Stromal cell of bone marrow (primary cell): ENCODE measurements at places on chromosomes 11 and 22.

GRCh38 chr11:97225794-97226193 is 836.0 kb downstream of the JRKL start:
- no peak for DNase-seq

GRCh38 chr11:46017341-46017740 is 94.9 kb downstream of the LARGE2 start:
- DNase-seq: no peak

GRCh38 chr11:95494856-95495255 is 263.9 kb upstream of the SESN3 start:
- no peak for DNase-seq

- peak; percentile 44 for DNase-seq
Observed at GRCh38 chr11:47867823-47868222, 19.7 kb upstream of the NUP160 start.

GRCh38 chr11:115924744-115925567 is 420.7 kb upstream of the CADM1 start:
- peak; percentile 62 for DNase-seq

GRCh38 chr11:112292188-112292587 is 31.5 kb upstream of the PLET1 start:
- DNase-seq: no peak

DNA sequence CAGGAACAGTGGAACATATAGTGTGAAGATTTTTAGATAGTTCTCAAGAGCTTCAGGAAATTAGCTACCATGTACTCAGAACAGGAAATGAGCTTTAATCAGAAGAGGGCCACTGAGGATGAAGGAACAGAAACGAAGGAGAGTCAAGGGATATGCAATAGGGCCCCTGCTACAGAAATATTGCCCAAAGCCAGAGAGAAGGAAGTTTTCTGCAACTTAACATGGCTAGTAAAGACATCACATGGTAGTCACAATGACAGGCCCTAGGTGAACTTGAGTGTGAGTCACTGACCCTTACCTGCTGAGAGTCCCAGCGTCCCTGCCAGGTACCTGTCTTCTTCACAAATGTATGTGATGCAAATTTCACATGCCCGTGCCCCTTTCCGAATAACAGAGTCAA is 25.2 kb upstream of the CARD16 start:
- DNase-seq: no peak

GRCh38 chr11:45517171-45517770 is 148.2 kb downstream of the CHST1 start:
- DNase-seq: no peak

DNA sequence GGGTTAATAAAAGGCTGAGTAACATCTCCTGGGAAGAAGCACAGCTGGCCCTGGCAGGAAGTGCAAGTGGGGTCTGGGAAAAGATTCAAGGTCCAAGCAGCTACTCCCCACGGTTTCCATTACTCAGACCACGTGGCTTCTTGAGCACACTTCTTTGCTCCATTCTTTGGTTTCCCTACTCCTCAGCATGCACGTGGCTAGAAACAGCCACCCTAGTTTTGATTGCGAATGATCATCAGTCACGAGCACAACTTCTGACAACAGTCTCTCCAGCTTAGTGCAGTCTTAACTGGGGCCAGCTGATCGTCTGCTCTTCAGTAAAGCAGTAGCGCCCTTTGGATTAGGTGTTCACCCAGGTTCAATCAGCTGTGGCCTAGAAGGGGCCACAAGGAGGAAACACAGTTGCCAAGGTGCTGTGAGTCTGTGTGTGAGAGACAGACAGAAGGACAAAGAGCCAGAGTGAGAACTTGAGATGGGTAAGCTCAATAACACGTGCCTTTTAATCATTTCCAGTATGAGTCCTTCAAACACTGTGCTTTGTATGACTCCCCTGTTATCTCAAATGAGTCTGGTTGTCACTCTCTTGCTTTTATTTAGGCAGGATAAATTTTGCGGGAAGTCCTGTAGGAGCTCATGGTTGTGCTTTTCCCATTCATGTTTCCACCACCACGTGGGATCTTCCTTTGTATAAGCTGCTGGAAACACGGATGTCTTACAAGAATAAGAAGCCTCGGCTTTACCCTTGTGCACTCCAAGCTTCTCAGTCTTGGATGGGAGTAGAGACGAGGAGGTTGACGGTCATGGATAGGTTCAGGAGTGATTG is 901 bp upstream of the PARVA start:
- DNase-seq: peak; percentile 91

GRCh38 chr22:27107824-27108223 is 450.4 kb downstream of the MIAT start:
- DNase-seq: peak; percentile 80

GRCh38 chr22:38730411-38730871 is 24.7 kb downstream of the GTPBP1 start:
- no peak for DNase-seq

DNA sequence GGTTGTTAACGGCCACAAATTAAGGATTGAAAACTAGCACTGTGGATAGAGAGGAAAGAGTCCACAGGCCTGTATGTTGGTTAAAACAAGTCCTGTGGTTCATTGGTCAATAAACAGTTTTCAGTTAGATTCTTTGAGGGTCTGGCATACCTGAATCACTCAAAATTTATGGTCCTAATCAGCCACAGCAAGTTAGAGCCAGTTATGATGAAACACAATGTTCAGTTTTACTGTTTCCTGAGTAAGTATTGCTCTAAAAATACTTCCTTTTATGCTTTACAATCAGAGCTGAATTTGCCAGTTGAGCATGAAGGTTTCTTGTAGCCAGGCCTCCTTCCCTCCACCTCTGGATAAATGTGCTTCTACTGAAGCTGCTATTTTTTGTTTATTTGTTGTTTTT is 12.9 kb upstream of the CAT start:
- no peak for DNase-seq

- DNase-seq: no peak
Observed at GRCh38 chr11:43708776-43709175, 28.2 kb downstream of the HSD17B12 start.

DNA sequence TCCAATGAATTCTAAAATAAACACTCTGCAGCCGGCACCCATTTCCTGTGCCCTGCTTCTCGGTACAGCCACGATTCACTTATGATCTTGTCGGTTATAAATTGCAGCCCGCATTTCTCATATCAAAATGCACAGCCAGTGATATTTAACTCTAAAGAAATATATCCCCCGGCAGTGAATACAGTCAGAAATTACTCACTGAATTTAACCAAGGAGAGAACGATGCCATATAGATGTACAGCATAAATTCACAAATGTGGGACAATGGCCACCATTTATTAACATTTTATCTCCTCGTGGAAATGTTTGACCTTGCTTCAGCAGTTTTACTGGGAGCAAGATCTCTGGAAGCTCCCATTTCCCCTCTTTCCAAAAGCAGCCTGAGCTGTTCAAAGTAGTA is 1517.8 kb downstream of the BRD1 start:
- DNase-seq: no peak

DNA sequence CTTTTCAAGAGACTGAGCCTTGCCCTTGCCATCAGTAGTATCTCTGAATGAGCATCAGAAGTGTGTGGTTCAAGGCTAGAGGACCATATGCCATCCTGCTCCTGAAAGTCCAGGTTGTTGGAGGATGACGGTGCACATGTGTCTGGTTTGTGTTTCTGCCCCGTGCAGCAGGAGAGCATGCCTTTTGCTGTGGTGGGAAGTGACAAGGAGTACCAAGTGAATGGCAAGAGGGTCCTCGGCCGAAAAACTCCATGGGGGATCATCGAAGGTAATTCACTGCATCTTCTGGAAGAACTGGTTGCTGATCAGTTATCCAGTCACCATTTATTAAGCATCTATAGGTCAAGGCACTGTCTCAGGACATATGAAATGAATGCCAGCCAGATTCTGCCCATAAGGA is 6.1 kb upstream of the WBP2NL start:
- no peak for DNase-seq

DNA sequence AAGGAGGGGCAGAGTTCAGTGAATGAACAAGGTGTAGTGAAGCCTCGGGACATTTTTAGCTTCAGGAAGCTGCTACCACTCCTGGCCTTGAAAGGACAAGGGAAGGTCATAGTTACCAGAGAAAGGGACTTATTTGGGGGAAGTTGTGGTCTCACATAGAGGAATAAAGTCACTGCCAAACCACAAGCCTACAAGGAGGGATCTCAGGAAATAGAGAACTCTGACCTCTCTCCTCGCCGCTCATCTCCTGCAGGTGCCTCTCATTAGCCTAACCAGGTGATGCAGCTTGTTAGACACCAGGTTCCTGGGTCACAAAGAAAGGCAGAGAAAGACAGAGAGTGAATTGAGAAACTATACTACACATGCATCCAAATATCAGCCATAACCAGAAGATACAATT is 14.3 kb upstream of the TOLLIP start:
- DNase-seq: no peak

GRCh38 chr11:118441770-118442275 is 5.5 kb downstream of the KMT2A start:
- no peak for DNase-seq

GRCh38 chr11:69894181-69894611 is 75.0 kb upstream of the FGF3 start:
- DNase-seq: no peak

GRCh38 chr11:84420271-84420670 is 1134.1 kb upstream of the CCDC90B start:
- DNase-seq: no peak

DNA sequence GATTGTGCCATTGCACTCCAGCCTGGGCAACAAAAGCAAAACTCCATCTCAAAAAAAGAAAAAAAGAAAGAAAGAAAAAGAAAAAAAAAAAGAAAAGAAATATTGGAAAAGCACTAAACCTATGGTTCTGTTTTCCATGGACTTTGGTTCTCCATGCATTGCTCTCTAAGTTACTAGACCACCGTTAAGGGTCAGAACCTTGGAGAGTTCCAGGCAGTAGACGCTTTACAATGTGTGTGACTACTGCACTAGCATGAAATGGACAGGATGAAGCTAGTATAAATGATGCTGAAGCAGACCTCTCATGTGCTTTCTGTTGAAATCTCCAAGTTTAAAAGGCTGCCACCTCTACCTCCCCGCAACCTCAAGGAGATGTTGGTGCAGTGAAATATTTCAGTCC is 63.5 kb downstream of the SIK2 start:
- no peak for DNase-seq

DNA sequence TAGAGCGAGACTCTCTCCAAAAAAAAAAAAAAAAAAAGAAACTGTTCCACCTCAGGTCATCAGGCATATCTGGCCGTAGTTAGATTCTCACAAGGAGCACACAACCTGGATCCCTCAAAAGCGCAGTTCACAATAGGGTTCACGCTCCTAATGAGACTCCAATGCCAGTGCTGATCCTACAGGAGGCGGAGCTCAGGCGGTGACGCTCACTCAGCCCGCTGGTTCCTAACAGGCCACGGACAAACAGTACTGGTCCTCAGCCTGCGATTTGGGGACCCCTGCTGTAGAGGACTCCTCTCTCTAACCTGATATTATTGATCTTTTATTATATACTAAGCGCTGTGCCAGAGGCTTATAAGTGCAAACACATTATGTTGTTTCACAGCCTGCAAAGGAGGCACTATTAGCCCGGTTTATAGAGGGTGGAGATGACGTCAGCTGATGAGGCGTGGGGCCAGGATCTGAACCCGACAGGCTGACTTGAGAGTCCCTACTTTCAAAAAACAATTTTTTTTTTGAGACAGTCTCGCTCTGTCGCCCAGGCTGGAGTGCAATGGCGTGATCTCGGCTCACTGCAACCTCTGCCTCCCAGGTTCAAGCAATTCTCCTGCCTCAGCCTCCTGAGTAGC is 4.9 kb upstream of the MAFF start:
- DNase-seq: no peak

- no peak for DNase-seq
Observed at GRCh38 chr22:46122511-46122971, 27.8 kb upstream of the PPARA start.

DNA sequence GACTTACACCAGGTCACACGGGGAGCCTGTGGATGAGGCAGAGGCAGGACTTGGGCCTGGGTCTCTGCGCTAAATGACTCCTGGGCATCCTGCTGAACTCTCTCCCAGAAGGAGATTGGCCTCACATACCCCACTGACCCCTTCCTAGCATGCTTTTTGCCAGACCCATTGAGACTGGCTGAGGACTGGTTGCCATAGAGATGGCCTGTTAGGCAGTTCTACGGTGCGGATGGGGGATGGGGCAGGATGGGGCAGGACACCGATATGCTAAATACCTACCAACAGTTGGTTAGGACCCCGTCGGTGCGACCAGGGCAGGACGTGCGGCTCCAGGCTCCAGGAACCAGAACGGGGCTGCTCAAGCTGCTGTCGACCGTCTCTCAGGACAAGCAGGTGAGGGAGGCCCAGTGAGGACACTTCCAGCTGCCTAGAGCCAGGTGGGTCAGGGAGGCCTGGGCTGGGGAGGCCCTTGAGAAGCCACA is at the start of gene TSGA10IP:
Gene TSGA10IP, plus strand, starts transcription at position 51 of the 482 bp plus-strand sequence. Its CDS starts 196 bp downstream, at position 247.
- no peak for DNase-seq

- DNase-seq: no peak
Observed at GRCh38 chr11:97743205-97743742, 1277.5 kb upstream of the CNTN5 start.

- no peak for DNase-seq
Observed at GRCh38 chr11:89433278-89433677, 57.9 kb downstream of the NOX4 start.

DNA sequence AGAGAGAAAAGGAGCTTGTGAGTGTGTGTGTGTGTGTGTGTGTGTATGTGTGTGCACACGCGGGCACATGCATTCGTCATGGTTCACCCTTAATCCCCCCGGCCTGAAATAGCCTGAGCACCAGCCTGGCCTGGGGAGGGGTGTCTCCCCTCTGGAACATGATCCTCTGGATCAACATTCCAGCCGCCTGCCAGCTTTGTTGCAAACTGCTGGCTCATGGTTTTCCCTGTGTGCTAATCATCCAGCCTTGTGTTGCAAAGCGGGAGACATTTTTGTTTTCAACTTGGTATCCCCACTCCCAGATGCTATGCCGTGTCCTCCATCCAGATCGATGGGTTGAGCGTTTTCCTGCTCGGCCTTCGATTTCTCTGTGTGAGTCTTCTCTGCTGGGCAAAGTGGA is 94.3 kb downstream of the FEZ1 start:
- no peak for DNase-seq

DNA sequence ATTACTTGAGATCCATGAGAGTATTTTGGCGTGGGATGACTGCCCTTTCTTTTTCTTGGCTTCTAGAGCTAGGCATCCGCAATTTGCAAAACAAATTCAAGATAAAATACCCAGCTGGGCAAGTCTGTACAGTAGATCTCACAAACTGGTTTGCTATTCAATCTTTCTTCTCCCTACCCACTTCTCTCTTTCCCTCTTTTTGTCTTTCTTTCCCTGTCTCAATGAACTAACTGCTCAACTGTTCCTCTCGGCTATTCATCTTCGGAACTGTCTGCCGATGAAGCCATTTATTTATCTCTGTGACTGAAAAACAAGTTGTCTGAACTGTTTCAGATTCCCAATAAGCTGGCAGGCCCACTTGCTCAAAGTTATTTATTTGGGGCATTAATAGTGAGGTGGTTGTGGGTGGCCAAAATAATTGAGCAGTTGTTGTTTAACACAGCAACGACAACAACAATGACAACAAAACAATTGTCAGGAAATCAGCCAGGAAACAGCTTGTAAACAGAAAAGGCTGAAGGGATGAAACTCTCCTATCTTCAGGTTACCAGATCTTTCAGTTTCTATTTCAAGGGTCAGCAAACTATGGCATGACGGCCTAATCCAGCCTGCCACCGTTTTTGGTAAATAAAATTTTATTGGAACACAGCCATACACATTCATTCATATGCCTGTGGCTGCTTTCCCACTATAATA is 76.0 kb upstream of the MTMR2 start:
- no peak for DNase-seq
